ENCODE measurements at places on chromosomes 7 and 10.

- no peak for DNase-seq
Observed at GRCh38 chr7:128366986-128367385, 5.5 kb upstream of the PRRT4 start.

- DNase-seq = no peak
Observed at GRCh38 chr7:128347647-128348097, 4.0 kb upstream of the RBM28 start.

DNA sequence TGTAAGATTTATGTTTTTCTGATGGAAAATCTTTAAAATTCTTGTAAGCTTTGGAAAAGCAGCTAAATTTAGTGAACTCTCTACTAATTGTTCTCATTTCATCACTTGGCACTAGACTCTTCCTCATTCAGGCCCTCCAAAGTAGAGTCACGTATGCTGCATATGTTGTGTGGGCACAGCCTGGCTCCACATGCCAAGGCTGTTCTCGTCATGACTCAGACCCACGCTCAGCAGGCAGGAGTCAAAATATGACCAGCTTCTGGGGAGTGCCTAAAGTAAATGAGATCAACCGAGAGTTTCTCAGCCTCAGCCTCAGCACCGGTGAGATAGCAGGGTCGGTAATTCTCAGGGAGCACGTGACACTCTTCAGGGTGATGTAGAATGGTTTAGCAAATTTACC, 1672.9 kb downstream of the REEP3 start:
- no peak for DNase-seq

- no peak for DNase-seq
Observed at GRCh38 chr10:97570146-97570788, 2.3 kb upstream of the ANKRD2 start.
